ENCODE measurements at places on chromosomes 1 and 21. TPM values are rescaled to one million over a fixed set of nuclear protein-coding genes. Genes with fewer than 3 reads are reported as not detected.

DNA sequence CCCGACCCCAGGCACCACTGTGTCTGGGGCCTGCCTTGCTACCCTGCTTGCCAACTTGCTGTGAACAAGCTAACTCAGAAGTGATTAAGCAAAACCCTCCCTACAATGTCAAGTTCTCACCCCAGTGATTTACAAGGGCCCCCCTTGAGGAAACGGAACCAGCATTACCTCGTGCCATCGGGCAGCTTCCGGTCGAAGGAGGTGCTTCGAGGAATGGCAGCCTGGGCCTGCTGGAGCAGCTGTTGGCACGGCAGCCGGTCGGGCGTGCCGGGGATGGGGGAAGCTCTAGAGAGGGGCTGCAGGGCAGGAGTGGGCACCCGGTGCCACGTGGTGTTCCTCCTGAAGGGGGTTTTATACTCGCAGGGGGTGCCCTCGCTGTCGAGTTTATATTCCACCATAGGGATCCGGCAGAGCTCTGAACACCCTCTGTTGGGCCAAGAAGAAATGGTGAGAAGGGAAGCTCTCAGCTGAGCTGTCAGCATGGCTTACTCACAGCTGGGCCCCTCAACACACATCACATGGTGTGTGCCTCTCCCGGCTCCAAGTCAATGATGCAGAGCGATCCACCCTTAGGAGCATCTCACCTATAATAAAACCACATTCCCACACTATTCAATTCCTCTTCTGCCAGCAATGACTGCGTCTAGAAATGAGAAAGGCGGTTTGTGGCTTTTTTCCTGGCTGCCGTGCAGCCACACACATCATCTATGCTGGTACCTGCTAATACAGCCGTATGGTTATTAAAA is 184.4 kb downstream of the SIPA1L2 start:
- no peak for DNase-seq

DNA sequence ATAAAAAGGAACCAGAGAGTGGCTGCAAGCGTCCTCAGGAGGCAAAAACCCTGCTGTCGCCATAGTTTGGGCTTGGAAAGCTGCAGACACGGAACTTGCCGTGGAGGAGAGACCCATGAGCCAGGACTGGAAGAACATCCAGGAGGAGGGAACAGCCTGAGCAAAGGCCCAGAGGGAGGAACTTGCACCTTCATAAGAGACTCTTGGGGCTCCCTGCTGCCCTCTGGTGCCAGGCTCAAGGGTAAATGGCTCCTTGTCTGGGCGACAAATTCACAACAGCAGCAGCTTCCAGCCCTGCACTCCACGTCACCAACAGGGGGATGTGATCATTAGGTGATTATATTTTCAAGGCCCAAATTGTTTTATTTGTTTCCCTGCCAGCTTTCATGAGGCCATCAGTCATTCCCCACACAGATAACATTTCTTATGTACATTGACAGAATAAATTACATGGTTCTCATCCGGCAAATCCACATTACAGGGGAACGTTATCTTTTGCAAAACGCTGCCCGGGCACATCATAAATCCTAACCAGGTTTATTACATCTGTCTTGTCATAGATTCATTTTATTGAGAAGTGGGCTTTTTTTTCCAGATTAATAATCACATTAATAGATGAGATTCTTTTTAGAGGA is 143.0 kb upstream of the GRIK3 start:
- no peak for DNase-seq

MNDA gene
- 2.9 TPM for polyA plus RNA-seq

GRCh38 chr1:111505641-111506119 is 2.2 kb upstream of the ADORA3 start:
- no peak for DNase-seq

DHRS3 gene
- 13.2 TPM for polyA plus RNA-seq

NADK gene
- polyA plus RNA-seq = 29.7 TPM

CELA3B gene
- not detected for polyA plus RNA-seq

FBLIM1 gene
- 39.5 TPM for polyA plus RNA-seq

KRTAP10-3 gene
- polyA plus RNA-seq = not detected

- DNase-seq = no peak
Measured at GRCh38 chr1:220516014-220516721, 11.8 kb upstream of the MARK1 start.

DNA sequence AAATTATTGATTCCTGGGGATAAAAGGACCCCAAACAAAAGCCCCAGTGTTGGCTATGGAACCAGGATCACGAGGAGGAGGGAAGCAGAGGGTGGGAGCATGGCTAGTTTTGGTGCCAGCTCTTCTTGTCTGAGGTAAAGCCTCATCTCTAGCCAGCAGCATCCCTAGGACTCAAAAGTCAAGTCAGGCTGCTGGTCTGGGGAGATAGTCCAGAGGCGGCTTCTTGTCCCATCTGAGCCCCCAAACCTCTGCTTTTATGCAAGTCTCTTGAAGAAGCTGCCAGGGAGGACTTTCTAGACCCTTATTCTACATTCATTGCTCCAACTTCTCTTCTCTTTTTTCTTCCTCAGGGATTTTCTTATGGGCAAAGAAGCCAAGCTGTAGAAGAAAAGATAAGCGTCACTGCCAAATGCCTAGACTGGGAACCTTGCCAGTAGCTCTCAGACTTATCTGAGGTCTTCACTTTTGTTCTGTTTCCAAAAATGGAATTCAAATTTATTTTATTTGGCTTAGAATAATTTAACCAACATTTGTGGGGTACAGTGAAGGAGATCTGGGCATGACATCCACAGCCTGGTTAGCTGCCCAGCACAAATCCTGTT is 6.9 kb upstream of the ANKRD35 start:
- DNase-seq = no peak

DNA sequence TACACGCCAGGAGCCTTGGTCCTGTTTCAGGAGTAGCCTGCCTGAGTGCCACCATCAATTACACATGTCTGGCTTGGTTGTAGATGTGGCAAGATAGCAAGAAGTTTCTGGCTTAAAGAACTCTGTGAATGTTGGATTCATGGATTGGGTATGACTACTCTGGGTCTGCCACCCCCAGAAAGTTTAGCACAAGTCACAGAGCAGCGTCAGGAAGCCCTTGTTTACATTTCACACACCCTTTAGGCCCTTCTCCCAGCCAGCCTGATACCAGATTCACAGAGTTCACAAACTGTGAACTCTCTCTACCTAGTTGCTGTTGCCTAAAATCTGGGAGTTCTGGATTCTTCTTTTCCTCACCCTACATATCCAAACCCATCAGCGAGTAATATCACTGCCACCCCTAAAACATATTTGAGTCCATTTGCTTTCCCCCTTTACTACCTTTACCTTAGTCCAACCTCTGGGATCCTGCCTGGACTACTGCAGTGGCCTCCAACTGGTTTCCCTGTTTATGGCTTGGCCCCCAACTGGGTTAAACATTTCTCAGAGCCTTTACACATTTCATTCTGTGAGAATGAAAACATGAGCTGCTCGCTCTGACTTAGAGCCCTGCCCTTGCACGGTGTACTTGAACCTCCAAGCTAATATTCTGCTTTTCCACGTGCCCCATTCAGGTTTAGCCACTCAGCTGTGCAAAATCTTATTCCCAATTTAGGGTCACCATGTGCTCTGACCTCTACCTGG is 4.1 kb upstream of the CCDC24 start:
- DNase-seq = no peak

- no peak for DNase-seq
Measured at GRCh38 chr1:17922833-17923232, 167.7 kb downstream of the ACTL8 start.

DNA sequence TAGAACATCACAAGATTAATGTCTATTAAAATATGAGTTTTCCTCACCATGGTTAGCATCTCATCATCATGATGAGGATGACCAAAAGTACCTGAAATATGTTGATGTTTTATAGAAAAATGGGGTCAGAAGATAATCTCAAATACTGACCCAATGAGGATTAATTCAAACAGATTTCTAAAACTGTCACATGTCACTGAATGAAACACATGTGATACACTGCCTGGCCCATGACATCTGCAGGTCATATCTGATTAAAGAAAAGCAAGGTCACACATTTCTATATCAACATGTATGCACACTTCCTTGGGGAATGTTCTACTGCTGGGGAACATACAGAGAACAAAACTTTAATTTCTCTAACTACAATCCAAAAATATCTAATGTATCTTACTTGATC is 470.6 kb upstream of the ADGRL2 start:
- no peak for DNase-seq

DNA sequence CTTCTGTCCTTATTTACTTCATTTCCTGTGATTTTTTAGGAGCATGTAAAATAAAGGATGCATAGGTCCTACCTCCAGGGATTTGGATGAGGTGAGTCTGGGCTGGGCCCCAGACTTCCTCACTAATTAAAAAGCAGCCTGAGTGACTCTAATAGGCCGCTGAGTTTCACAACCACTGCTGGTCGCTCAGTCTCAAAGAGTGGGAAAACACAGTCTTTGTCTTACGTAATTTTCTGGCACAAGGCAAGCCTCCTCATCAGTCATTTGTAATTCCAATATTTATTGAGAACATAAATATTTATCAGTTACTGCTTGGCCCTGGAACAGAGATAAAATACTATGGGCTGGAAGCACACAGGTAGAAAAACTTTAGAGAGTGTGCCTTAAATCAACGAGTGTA is 195.4 kb upstream of the RUNX1 start:
- no peak for DNase-seq

- peak; percentile 49 for DNase-seq
Measured at GRCh38 chr1:160291248-160292220, 6.6 kb upstream of the PEX19 start.

DNA sequence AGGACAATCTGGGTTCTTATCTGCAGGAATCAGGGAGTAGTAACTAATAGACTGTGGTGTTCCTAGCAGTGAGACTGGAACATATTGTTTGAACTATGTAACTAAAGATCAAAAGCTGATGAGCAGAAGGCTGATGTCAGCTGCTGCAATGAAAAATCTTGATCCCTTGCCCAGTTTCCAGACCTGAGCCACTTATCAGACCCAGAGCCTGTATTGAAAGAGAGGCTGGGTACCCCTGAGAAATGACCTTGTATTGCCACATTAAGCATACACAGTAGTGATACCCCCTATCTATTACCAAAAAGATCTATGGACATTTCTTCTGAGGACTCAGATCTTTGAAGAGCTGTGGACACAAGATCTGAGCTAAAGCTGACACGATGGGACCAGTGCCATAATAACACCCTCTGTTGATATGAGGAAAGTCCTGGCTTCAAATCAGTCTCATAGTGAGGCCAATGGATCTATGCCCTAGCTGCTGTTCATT is 178.0 kb upstream of the GALNT2 start:
- no peak for DNase-seq

- no peak for DNase-seq
Measured at GRCh38 chr1:247077876-247078257, 744 bp downstream of the ZNF670 start.

S100A7A gene
- polyA plus RNA-seq = not detected

DNA sequence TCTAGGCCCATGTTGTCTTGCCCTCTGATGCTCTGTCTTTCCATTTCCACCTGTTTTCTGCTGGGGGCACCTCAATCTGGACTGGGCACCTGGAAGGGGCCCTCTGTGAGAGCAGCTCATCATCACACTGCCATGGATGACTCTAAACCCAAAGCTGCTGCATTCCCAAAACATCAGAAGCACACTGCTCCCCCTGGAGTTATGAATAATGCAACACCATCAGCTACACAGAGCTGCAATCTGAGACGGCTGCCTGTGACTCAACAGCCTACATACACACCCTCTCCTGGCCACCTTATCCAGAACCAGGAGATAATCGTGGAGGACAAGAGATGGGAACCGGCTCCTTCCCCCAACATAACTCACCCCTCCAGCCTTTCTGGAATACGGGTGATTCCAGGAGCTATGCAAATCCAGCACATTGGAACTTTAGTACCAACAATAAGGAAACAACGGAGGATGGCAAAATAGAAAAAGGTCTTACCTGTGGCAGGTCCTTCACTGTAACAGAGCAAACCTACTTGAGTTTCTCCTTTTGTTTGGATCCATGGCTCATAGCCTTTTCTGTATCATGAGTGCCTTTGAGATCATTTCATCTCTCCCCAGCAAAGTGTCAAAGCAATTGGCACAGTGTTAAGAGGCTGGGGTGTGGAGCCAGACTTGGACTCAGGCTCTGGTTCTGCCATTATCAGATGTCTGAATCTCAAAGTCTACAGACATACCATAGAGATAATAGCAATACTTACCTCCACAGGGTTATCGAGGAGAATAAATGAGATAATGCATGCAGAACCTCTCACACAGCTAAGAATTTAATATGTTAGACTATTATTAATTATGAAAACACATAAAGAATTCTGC is 29.3 kb downstream of the AK2 start:
- DNase-seq = no peak

DNA sequence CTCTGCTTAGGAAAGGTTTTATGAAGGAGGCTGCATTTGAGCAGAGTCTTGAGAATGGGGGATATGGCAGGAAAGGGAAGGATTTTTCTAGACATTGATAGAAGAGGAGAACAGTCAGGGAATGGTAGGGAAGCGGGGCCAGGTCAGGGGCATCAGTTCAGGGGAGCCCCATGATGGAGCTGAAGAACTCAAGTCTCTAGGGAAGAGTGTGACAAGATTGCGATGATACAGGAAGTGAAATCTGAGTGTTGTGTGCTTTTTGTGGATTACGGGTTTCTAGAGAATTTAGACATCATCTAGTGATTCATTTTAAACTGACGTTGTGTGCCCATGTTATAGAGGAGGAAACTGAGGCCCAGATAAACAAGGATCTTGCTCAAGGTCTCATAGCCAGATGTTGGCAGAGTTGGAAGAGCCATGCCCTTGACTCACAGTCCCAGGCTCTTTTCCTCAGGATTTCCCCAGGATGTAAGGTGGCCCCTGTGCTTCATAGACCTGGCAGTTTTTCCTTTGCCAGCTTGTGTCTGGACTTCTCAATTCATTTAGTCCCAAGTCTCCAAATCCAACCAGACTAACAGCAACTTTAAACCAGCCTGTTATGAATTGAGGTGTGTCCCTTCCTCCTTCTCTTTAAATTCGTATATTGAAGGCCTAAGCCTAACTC is 130.3 kb downstream of the ROR1 start:
- DNase-seq = no peak

GRCh38 chr1:7534061-7534825 is 236.9 kb upstream of the VAMP3 start:
- no peak for DNase-seq

DNA sequence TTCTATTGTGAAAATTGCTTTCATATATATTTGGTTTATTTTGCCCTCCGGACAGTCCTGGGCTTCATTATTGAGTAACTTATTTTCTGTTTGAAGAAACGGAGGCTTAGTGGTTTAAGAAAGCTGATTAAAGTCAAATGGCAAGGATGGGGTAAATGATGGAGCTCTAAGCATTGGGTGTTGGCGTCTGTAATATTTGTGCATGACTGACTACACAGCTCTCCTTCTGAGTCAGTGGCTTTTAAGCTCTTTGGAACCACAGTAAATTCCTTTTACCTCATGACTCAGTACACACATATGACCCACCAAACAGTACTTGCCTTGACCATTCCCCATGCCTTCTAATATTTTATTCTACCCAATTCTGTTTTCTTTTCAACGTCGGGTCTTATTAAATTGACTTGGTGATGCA is 21.0 kb downstream of the B3GALT5 start:
- DNase-seq = no peak
